HFF-Myc (cell line): ENCODE measurements at places on chromosomes 1 and 21.

DNA sequence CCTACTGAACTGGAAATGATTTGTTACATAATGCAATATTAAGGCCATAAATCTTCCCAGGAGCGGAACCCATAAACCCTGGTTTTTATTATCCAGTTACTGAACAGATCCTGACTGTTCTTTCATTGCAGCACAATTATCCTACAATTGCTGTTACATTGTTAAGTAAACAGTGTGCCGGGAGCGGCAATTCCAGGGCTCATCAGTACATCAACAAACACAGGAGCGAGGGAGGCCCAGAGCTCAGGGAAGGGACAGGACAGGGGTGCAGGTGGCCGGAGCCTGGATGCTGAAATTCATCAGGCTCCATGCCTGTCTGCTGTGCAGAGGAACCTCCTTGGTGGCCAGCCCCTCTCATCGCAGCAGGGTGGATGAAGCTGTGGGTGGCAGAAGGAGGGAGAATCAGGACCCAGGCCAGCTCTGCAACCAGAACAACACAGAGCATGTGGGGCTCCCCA lies 544.7 kb downstream of the NPHP4 start:
- DNase-seq: no peak

- DNase-seq: no peak
Observed at GRCh38 chr1:41535716-41536115, 51.2 kb upstream of the EDN2 start.

DNA sequence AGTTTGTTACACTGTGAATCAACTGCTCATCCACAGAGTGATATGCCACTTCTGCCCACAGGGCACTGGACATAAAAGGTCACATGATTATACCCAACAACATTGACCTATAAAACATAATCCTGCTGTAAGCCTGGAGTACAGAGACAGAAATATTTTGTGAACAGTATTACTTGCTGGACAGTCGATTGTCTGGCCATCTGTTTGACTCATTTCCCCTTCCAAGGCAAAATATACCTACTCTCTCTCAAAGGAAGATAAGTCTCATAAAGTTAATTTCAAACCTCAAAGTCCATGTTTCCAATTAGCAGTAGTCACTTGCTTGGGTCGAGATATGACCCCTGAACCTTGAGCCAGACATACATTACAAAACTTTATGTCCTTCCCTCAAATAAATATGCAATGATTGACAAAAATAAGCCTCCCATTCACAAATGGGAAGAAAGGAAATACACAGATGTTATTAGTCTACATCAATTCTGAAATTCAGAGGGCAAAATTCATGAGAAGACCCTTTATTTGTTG lies 39.3 kb upstream of the RGS18 start:
- DNase-seq: no peak

DNA sequence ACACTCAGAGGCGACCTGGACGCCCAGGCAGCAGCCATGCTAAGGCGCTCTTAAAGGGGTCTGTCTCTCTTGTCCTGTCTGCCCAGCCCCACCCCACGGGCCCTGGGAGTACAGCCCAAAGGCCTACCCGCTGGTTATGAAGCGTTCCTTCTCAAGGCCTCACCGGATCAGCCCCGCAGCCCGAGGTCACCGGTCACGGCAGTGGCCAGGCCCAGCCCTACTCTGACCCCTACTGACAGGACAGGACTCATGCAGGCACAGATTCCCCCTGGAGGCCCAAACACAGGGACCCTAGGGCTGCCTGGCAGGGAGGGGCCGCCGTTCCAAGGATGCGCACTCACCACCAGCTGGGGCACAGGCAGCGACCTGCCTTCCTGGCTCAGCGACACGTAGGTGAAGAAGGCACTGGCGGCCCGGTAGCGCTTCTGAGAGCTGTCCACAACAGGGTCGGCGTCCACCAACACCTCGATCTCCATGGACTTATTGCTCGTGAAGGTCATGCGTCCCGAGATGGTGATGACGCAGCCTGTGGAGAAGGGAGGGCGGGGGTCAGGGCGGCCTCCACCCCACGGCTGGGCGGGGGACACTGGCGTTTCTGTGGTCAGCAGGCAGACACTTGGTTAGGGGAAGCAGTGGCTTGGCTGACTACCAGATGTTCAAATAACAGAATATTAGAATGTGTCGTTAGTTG lies 20.0 kb upstream of the GPR153 start:
- no peak for DNase-seq

DNA sequence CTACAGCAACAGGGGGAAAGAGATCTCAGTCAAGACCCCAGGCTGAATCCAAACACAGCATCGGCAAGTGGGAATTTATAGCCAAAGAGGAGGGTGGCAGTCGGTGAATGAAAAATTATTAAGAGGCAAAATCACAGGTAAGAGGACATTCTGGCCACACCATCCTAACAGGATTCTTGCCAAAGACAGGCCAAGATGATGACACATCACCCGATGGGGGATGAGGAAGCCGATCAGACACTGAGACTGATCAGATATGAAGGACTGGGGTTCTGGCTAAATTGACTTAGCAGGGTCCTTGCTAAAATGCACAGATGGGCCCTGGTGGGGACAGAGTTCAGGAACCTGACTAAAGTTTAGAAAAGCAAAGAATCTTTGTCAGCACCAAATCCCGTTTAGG lies 402.2 kb downstream of the SMYD3 start:
- no peak for DNase-seq

GRCh38 chr1:167563579-167564246 lies 10.2 kb upstream of the CREG1 start:
- no peak for DNase-seq

- DNase-seq: no peak
Observed at GRCh38 chr1:211684791-211685190, 9.4 kb upstream of the NEK2 start.

- no peak for DNase-seq
Observed at GRCh38 chr1:231934797-231935196, 308.2 kb downstream of the DISC1 start.

- no peak for DNase-seq
Observed at GRCh38 chr1:7380712-7381111, 390.4 kb upstream of the VAMP3 start.

DNA sequence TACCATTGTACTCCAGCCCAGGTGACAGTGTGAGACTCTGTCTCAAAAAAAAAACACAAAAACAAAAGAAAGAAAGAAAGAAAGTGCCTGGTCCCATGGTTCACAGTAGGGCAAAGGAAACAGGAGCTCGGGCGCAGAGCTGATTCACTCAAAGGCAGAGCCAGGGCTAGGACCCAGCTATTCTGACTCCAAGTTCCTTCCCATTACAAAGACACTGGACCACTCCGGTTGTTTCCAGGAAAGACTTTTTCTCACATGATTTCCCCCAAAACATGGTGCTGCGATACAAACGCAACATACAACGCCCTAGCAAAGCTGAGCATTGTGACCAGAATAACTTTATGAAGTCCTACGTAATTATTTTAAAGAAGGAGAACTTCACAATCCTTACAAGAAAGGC lies 10.7 kb downstream of the ABCG1 start:
- DNase-seq: no peak

DNA sequence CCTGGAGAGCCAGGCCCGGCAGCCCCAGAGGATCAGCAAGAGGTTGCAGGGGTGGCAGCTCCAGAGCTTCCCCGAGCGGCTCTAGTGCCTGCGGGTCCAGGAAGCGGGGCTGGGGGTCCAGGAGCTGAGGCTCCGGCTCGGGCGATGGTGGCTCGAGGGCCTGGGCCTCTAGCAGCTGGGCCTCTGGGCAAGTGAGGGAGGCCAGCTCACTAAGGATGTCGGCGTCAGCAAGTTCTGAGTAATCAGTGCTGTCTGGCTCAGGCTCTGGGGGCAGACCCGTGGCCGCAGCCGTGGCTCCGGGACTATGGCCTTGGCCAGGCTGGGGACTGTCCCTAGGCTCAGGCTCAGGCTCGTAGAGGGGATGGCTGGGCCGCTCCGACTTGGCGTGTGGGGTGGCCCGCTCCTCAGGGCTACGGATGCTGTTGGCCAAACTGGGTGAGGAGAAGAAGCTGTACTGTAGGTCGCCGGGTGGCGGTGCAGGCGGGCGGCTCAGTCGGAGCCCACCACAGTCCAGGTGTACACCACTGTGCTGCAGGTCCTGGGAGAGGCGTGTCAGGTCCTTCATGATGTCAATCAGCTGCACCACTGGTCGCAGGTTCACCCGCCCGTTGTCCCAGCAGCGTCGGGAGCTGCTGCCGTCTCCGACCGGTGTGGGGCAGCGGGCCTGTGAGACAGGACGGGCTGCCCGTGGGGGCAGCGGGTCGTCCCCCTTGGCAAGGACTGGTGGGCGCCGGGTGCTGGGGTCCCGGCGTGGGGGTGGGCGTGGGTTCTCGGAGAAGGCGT lies 52.6 kb downstream of the AHDC1 start:
- no peak for DNase-seq

GRCh38 chr21:41624674-41625310 lies 116.8 kb upstream of the TMPRSS2 start:
- no peak for DNase-seq

DNA sequence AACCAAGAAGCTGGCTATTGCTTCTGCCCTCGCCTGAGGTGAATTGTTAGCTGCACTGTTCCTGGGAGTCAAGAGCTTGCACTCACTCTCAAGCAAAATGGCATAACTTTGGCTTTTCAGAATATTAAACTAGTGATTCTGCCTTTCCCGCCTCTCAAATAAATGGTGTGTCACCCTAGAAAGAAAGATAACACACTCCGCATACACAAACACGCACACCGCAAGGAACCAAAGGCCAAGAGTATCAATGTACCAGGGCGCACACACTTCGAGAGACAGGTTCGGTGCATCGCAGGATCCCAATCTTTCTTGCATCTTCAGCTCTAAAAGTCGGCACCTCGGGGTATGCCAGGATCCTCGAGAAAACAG lies 470 bp upstream of the RTCA start:
- peak; percentile 22 for DNase-seq

- no peak for DNase-seq
Observed at GRCh38 chr1:181603735-181604410, 120.6 kb downstream of the CACNA1E start.

GRCh38 chr1:77461691-77462090 lies 179.9 kb downstream of the AK5 start:
- no peak for DNase-seq

- no peak for DNase-seq
Observed at GRCh38 chr1:147890177-147890790, 12.3 kb upstream of the GJA8 start.

DNA sequence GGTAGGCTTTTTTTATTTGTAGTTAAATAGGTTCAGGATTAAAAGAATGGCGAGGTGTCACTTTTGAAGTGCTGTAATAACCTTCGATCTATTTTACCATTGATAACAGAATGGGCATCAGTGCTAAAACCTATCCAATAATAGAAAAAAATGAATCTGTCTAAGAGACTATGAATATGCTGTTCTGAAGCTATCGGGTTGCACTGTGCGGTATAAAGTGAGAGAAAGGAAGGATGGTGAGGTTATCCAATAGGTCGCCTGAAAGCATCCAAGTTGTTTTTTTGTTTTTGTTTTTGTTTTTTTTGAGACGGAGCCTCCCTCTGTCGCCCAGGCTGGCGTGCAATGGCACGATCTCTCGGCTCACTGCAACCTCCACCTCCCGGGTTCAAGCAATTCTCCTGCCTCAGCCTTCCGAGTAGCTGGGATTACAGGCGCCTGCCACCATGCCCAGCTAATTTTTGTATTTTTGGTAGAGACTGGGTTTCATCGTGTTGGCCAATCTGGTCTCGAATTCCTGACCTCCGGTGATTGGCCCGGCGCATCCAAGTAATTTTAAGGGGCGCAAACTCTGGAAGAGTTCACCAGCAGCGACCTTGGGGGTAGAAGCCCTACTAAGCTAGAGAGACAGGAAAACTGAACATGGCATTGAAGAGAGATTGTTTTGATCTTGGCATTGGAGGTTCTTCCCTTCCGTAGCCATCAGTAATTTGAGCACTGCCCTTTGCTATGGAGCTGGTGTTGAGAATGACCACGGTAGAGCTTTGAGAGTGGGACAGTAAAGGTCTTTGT lies 8.7 kb upstream of the MDM4 start:
- no peak for DNase-seq

GRCh38 chr1:161217831-161218230 lies 2.7 kb downstream of the FCER1G start:
- no peak for DNase-seq

DNA sequence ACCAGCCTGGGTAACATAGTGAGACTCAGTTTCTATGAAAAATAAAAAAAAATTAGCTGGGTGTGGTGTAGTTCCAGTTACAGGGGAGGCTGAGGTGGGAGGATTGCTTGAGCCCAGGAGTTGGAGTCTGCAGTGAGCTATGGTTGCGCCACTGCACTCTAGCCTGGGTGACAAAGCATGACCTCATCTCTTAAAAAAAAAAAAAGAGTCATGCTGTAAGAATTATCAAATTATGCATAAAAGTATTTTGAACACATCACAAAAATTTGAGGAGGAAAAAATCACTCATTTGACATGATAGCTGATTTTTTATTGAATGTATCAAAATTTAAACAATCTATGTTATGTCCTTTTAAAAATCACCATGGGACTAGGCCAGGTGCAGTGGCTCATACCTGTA lies 17.8 kb downstream of the CCDC30 start:
- DNase-seq: no peak

GRCh38 chr21:29371464-29371863 lies 72.7 kb downstream of the BACH1 start:
- no peak for DNase-seq
